ENCODE measurements at places on chromosomes 16 and 17.

- DNase-seq: no peak
These were observed 382 bp downstream of the PITPNA start for GRCh38 chr17:1562176-1562643.

GRCh38 chr17:7673239-7673638, 14.1 kb downstream of the TP53 start:
- no peak for DNase-seq

DNA sequence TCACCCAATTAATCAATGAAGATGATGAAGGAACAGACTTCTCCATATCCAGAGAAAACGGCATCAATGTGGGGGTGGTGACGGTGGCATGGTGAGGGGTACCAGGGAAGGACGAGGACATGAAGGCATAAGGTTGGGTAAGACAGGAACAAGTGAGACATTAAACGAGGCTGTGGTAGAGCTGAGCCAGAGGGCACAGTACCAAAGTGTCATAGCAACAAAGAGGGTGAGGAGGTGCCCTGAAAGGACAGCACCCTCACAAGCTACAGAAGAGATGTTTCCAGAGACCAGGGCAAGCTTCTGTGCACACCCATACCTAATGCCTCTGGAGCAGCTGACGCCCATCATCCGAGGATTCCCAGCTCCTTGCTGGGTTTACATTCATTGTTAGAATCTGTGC, 57.5 kb upstream of the TRAP1 start:
- DNase-seq: no peak

DNA sequence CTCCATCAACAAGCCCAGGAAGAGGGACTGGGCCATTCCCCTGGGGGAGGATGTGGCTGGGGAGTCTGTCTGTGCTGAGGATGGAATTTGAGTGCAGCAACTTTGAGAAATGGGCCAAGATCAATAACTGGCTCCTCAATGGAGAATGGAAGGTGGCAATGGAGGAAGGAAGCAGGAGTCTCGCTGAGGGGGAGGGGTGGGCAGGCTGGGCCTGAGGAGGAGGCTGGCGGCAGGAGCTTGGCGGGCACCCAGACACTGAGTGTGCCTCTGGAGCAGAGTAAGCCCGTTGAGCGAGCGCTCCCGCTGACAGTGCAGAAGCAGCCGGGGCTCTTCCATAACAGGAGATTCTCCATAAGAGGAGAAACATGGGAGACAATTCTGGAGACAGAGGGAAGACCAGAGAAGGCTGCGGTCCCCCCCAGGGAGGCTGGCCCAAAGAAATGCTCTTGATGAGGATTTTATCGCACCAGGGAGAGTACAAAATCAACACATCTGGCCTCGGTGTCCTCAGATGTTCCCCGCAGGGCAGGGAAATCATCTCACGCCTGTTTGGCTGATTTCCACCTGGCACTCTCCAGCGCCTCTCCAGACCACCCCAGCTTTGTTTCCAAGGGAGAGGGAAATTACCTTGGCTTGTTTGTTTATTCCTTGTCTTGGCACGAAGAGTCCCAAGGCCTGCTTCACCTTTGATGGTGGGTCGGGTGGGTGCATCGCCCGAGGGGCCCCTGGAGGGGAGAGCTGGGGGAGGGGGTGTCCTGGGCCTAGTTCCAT, 2.8 kb upstream of the MMP15 start:
- no peak for DNase-seq

GRCh38 chr16:85453194-85453678, 159.9 kb upstream of the GSE1 start:
- DNase-seq: no peak

DNA sequence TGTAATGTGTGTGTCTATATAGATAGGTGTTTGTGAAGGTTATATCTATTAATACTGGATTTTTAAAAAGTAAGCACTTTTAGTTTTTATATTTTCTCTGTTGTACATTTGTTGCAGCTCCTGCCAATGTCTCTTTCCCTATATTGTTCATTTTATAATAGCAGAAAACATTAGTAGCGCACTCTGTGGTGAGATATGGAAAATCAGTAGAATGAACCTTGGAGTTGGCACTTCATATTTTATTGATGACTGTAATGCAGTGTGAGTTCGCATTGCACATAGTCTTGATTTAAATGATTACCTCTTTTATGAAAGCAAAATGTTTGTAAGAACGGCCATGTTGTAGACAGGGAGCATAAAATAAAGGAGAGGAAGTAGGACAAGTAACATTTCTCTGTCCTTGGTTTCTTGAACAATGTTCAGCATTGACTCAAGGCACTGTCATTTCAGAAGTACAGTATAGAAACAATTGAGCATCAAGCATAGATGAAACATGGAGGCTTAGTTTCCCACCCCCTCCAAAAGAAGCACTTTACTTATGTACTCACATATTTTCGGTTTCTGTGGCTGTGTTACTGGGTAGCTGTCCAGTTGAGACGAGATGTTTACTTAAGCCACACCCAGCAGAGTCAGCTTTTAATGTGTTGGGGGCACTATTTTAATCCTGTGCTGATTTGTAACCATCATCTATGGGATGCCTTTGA, 74.0 kb downstream of the TANC2 start:
- no peak for DNase-seq

- no peak for DNase-seq
These were observed 11.1 kb downstream of the ZNF385C start for GRCh38 chr17:42087042-42087701.

DNA sequence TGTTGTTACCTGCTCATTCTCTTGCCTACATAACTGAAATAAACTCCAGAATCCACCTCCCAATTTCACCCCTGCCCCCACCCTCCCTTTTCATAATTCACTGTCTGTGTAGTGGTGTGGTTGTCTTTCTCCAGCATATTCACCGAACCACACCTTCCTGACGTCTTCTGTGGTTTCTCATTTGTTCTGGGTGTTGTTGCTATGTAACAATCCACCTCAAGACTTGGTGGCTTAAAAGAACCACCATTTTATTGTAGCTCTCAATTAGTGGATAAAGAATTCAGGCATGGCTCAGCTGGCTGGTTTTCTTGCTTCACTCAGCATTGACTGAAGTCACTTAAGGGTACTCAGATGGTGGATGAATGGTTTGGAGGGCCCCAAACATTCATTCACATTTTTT, 229.8 kb downstream of the MAF start:
- no peak for DNase-seq

DNA sequence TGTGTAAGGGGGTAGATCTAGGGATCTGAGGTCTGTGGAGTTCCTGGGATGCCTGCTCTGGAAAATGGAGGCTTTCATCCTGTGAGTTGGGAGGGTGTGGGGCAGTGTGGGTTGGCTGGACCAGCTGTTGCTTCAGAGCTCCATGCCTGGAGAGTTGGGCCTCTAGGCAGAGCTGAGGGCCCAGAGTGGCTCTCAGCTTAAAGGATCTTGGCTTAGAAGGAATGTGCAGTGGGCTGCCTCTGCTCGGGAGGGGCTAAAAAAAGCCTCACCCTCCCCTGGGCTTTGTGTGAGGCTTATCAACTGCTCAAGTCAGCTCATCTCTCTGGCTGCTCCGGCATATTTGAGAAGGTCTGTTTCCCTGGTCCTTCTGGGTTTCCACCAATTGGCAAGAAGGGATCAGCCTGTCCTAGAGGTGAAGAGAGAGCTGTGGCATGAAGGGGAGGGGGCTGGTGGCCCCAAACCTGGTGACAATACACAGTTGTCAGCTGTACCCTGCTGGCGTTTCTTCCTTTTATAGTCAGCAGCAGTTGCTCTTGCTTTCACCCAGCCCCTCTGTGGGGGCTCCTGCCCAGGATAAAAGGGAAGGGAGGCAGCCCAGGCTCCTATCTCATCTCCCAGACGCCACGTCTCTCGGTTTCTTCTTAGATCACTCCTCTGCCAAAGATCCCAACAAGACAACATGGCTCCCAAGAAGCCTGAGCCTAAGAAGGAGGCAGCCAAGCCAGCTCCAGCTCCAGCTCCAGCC, at the start of gene MYL4:
MYL4 (plus strand) TSS at position 605 of the 745 bp plus-strand sequence; CDS start at position 680, 75 bp downstream.
- DNase-seq: no peak

DNA sequence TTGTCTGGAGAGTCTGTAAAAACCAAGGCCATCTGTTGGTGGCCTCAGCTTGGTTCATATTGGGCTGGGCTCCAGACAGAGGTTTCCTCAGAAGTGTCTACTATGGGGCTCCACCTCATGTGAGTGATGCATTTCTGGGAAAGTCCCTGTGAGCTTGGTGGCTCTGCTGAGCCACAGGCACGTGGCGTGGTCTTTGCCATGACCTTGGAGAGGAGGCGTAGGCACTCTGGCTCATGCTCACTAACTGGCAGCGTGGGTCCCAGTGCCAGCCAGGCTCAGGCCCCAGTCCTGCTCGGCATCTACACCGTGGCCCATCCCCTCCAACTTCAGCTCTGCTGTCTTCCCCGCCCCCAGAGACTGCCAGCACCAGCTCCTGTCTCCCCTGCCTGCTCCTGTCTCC, 10.7 kb upstream of the SMTNL2 start:
- DNase-seq: no peak

DNA sequence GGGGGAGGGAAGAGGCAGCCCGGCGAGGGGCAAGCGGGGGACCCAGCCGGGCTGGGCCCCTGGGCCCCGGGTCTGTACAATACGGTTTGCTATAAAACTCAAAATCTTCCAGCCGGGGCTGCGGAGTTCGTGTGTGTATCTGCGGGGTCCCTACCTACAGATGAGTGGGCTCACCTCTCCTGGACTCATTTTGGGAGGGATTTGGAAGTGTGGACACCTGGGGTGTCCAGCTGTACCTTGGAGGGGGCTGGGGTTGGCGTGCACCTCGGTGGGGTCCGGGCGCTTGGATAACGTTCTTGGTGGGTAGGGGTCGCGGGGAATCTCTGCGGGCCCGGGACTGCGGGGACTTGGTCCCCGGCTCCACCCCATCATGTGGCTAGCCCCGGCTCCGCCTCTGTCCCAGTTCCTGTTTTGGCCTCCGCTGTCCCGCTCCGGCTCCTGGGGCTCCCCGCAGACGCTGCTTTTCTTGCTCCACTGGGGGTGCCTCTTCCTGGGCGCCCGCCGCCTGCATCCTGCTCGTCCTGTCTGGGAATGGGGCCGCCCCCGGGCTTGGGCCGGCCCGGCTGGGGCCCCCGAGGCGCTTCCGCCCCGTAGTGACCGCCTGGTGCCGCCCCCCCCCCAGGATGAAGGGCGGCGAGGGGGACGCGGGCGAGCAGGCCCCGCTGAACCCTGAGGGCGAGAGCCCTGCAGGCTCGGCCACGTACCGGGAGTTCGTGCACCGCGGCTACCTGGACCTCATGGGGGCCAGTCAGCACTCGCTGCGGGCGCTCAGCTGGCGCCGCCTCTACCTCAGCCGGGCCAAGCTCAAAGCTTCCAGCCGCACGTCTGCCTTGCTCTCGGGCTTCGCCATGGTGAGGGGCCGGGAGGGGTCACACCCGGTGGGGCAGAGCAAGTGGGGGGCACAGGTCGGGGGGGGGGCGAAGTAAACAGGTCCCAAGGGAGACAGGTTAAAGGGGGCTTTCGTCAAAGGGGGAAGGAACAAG, at the start of gene ORAI3:
ORAI3 (plus strand) TSS at position 402 of the 983 bp plus-strand sequence; CDS start at position 624, 222 bp downstream.
- no peak for DNase-seq

GRCh38 chr17:80473701-80474100, 2.7 kb downstream of the NPTX1 start:
- DNase-seq: no peak

DNA sequence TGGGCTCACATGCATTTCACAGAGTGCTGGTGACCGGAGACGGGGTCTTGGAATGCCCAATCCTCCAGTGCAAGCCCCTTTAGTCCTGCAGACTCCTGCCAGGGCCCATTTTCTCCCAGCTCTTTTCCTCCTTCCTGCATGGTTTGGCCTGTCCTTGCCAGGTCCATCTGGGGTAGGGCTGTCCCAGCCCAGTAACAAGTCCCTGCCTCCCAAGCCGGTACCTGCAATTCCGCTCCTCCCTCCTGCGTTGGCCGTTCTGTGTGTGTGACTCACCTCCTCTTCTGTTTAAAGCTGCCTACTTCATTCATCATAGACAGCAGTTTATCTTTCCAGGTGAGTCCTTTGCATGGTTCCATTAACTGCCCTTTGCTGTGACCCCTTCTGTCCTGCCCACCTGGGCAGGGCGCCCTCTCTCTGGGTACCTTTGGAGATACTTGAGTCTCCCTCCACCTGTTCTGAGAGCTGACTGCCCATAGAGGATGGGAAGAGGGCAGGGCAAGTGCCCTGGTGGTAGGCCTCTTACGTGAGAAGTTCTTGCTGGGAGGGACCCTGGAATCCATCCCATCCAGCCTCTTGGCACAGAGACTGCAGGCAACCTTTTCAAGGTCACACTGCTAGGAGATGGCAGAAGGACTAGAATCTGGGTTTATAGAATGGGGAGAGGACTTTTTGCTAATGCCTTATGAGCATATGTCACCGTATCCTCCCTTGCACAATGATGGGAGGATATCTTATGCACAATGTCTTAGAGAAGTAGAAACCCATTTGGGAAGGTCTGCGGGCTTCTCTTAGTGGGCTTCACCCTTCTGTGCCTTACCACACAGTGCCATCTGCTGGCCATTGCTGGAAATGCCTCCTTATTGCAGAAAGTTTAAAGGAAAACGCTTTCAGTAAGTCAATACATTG, 29.7 kb upstream of the LGALS9 start:
- peak; percentile 93 for DNase-seq

DNA sequence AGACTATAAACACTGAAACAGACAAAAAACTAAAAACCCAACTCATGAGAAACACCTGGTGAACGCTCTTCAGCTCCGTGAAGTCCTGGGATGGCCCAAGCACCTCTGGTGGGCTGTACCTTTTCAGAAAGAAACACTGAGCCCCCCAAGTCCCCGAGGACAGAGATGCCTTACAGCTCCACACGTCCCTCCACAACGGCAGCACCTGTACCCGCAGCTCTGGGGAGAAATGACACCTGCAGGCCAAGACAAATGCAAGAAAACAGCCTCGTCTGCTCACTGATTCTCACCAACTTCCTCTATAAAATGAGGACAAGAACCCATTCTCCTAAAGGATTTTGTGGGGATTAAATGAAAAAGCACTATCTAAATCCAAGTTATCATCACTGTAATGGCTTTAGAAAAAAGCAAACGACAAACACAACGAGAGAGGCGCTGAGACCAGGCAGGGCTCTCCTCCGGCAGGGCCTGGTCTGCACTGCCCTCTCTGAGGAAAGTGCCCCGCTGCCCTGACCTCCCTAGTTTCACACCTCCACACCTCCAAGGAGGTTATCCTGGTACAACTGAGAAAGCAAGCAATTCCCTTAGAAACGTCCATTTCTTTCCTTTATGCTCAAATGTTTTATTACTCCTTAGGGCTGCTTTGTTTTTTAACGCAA, 114.9 kb downstream of the ZNF778 start:
- no peak for DNase-seq

GRCh38 chr17:45284176-45285140, 22.6 kb upstream of the SPATA32 start:
- DNase-seq: no peak

DNA sequence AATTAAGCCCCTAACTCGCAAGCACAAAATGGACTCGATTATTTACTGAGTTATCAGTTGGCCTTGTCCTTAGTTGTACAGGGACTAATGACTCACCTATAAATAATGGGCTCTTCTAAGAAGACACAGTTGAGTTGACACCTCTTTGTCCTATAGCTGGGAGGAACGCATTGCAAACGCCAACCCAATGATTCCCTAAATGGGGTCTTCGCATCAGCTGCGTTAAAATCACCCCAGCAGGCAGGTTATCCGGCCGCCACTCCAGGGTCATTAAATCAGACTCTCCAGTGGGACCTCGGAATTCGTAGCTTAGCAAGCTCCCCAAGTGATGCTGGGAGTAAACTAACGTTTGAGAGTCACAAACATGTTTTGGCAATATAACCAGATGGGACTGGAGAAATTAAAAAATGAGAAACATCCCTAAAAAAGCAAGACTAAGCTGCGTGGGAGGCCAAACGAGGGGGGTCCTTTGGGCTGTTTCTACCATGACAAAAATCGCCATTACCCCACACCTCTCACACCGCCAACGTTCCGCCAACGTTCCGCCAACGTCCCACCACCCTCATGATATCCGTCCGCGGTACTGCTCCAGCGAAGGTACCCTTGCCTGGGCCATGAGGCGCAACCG, 932 bp upstream of the NFE2L1 start:
- no peak for DNase-seq

- no peak for DNase-seq
These were observed 11.9 kb downstream of the EPN2 start for GRCh38 chr17:19248928-19249574.
